ENCODE measurements at places on chromosomes 13 and 19. TPM values are rescaled to one million over a fixed set of nuclear protein-coding genes. Genes with fewer than 3 reads are reported as not detected.

DNA sequence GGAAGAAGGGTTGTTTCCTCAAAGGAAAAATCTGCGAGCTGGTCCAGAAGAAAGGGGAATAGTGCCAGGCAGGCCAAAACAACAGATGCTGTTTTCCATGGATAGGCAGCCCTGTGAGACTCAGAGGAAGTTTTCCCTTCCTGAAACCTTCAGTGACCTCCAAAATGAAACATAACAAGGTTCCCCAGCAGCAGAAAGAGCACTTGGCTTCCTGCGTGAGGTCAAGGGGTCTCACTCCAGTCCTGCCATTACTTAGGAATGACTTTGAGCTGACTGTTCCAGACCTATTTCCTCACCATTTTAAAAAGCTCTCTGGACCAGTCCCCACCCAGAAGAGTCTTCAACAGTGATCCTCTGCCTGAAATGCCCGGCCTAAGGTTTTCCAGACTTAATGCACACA, 104.6 kb upstream of the IPO5 start:
- no peaks in the 10 kb centered on the region for H3K27me3 ChIP-seq
- H3K4me3 ChIP-seq = no peak overlapping the region
- no peak for DNase-seq
- peaks cover 3% of the 10 kb centered on the region for H3K4me1 ChIP-seq
- no peak overlapping the region for H3K27ac ChIP-seq
- no peaks in the 10 kb centered on the region for H3K36me3 ChIP-seq

ZNF208 gene
- total RNA-seq = 0.18 TPM

MYO16 gene
- not detected for total RNA-seq

ZNF700 gene
- total RNA-seq = 25.7 TPM

Data from activated CD8-positive, alpha-beta T cell treated with anti-CD3 and anti-CD28 coated beads, Interleukin-2, amount 10 ng/mL, durations not matched to agents 7 days and 5 days (primary cell).